ENCODE measurements at places on chromosomes 11 and 22.

DNA sequence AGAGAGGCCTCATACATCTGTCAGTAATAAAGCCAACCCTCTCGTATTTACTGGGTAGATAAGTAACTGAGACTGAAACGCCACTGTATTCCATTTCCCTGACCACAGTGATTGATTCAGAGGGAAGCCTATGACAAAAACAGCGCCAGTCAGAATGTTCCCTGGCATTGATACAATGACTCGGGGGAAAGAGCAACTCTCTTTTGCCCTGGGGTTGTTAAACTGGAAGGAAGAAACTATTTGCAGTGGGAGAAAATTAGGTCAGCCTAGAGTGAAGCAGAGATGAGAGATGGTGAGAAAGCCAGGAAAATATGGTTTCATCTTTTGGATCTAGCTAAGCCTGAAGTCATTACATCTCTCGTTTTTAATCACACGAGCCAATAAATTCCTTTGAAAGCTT lies 48.6 kb upstream of the RBFOX2 start:
- no peak overlapping the region for H3K4me3 ChIP-seq
- no peaks in the 10 kb centered on the region for H3K36me3 ChIP-seq
- no peak for DNase-seq
- H3K4me1 ChIP-seq = no peaks in the 10 kb centered on the region

DNA sequence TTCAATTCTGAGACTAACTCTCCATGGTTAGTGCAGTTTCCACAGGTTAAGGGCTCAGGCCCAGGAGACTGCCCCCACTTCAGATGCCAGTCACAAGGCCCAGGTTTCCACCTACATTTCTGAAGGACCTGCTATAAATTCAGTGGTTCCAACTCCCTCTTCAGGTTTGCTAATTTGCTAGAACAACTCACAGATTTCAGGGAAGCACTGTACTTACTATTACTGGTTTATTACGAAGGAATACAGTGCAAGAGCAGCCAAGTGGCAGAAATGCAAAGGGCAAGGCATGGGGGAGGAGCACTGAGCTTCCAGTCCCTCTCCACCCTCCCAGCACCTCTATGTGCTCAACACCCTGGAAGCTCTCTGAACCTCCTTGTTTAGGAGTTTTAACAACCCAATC lies 39.3 kb upstream of the SPON1 start:
- DNase-seq = no peak
- H3K27ac ChIP-seq = no peak overlapping the region

DNA sequence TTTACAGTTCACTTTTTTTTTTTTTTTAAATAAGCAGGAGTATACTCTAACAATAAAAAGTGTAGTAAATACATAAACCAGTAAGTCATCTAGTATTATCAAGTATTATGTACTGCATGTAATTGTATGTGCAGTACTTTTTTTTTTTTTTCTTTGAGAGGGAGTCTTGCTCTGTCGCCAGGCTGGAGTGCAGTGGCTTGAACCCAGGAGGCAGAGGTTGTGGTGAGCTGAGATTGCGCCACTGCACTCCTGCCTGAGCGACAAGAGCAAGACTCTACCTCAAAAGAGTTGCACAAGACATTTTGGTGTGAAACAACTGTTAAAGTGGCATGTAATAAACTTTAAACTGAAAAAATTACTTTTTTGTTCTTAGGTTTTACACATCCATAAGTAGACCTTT lies 16.7 kb downstream of the BCL2L13 start:
- H3K27me3 ChIP-seq = no peaks in the 10 kb centered on the region
- H3K4me3 ChIP-seq = no peak overlapping the region
- H3K4me1 ChIP-seq = no peaks in the 10 kb centered on the region
- no peaks in the 10 kb centered on the region for H3K36me3 ChIP-seq

GRCh38 chr11:111378861-111379601 lies at the start of gene POU2AF1:
POU2AF1 (minus strand) TSS chr11:111379275; CDS start chr11:111379177, 98 bp downstream.
- no peaks in the 10 kb centered on the region for H3K27me3 ChIP-seq
- H3K27ac ChIP-seq = no peak within 1 kb of the TSS
- H3K4me3 ChIP-seq = peak within 1 kb of the TSS; percentile 43

GRCh38 chr11:30635401-30635989 lies 49.3 kb upstream of the MPPED2 start:
- no peaks in the 10 kb centered on the region for H3K36me3 ChIP-seq
- peak overlapping the region; percentile 47 for H3K4me3 ChIP-seq
- H3K27ac ChIP-seq = no peak overlapping the region
- DNase-seq = no peak

DNA sequence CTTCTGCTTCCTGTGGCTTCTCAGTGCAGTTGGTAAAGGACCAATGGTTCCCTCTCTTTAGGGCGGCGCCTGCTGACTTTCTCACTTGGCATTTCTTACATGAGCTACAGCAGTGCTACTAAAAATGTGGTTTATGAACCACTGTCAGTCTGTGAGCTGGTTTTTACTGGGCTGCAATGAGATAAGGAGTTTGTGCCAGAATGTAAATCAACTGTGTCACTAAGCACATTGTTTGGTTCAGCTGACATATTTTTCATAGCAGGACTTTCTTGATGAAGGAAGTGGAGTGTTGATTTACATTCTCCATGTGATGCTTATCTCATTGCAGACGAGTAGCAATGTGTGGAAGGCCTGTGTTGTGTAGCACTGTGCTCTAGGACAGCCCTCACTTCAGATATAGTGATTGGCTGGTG lies 463.3 kb downstream of the SOX6 start:
- no peak overlapping the region for H3K27ac ChIP-seq
- no peak for DNase-seq
- peaks cover 7% of the 10 kb centered on the region for H3K4me1 ChIP-seq
- H3K4me3 ChIP-seq = no peak overlapping the region
- no peaks in the 10 kb centered on the region for H3K36me3 ChIP-seq
- no peaks in the 10 kb centered on the region for H3K27me3 ChIP-seq

DNA sequence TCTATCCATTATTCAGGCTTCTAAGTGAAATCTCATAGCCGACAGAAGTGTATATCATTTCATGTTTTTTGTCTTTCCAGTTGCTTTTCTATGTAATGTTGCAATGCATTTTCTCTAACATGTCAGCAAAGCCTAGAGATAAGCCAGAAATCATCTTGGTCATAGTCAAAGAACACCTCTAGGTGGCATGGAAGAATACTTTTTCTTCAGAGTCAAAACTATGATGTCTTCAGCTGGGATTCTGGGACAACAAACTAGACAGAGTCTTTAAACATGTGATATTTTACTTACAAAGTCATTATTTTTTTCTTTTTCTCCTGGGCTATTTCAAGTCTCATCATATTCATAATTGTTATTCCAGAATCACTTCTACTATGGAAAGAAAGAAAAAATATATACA lies 4.4 kb downstream of the GAS2 start:
- peaks cover 3% of the 10 kb centered on the region for H3K27me3 ChIP-seq
- H3K4me3 ChIP-seq = no peak overlapping the region
- no peaks in the 10 kb centered on the region for H3K36me3 ChIP-seq
- no peak for DNase-seq
- H3K27ac ChIP-seq = no peak overlapping the region

- no peaks in the 10 kb centered on the region for H3K4me1 ChIP-seq
- H3K36me3 ChIP-seq = peaks cover 24% of the 10 kb centered on the region
- no peaks in the 10 kb centered on the region for H3K27me3 ChIP-seq
- DNase-seq = no peak
- peak overlapping the region; percentile 11 for H3K27ac ChIP-seq
- H3K4me3 ChIP-seq = no peak overlapping the region
Measured at GRCh38 chr11:61369372-61370348, 7.5 kb downstream of the TMEM138 start.

GRCh38 chr11:113034576-113034975 lies 73.4 kb downstream of the NCAM1 start:
- H3K4me3 ChIP-seq = no peak overlapping the region
- H3K4me1 ChIP-seq = no peaks in the 10 kb centered on the region
- no peaks in the 10 kb centered on the region for H3K36me3 ChIP-seq

- no peak overlapping the region for H3K4me3 ChIP-seq
- DNase-seq = no peak
- H3K36me3 ChIP-seq = no peaks in the 10 kb centered on the region
- H3K27me3 ChIP-seq = no peaks in the 10 kb centered on the region
- no peak overlapping the region for H3K27ac ChIP-seq
Measured at GRCh38 chr11:96072592-96072991, 148.7 kb upstream of the MTMR2 start.

- no peaks in the 10 kb centered on the region for H3K27me3 ChIP-seq
- no peak overlapping the region for H3K27ac ChIP-seq
- no peak overlapping the region for H3K4me3 ChIP-seq
- H3K4me1 ChIP-seq = peaks cover 7% of the 10 kb centered on the region
Measured at GRCh38 chr22:17079572-17079971, 5.2 kb upstream of the IL17RA start.

DNA sequence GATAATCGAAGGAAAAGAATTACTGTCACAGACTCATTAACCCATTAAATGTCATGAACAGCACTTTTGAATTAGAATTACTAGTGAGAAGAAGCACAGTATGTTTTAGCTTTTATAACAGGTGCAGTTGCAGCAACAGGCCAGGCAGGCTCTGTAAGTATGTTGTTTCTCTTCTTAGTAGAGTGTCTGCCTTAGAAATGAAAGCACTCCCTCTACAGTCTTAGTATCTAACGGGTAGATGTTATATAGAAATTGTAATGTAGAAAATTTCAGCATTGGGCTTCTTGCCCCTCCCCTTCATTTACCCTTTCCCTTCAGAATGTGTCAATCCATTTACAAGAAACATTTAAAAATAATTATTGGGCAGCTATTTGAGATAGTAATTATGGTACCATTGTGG lies 87.4 kb downstream of the HIPK3 start:
- no peaks in the 10 kb centered on the region for H3K27me3 ChIP-seq
- peaks cover 42% of the 10 kb centered on the region for H3K36me3 ChIP-seq
- no peak overlapping the region for H3K27ac ChIP-seq
- no peaks in the 10 kb centered on the region for H3K4me1 ChIP-seq
- DNase-seq = no peak
- no peak overlapping the region for H3K4me3 ChIP-seq

GRCh38 chr22:22039286-22040074 lies 56.9 kb upstream of the TOP3B start:
- DNase-seq = no peak
- H3K36me3 ChIP-seq = no peaks in the 10 kb centered on the region
- no peak overlapping the region for H3K27ac ChIP-seq

- no peaks in the 10 kb centered on the region for H3K27me3 ChIP-seq
- peak within 1 kb of the TSS; percentile 75 for H3K4me3 ChIP-seq
- peaks cover 5% of the 10 kb centered on the region for H3K4me1 ChIP-seq
- peak; percentile 64 for DNase-seq
- H3K27ac ChIP-seq = peak within 1 kb of the TSS; percentile 54
Measured at GRCh38 chr11:85685820-85686459, at the start of gene CCDC89. CCDC89 (minus strand) TSS chr11:85686195; CDS start chr11:85686130, 65 bp downstream.

- peaks cover 28% of the 10 kb centered on the region for H3K4me1 ChIP-seq
- no peaks in the 10 kb centered on the region for H3K27me3 ChIP-seq
- peak; percentile 46 for DNase-seq
- peak overlapping the region; percentile 85 for H3K27ac ChIP-seq
- no peak overlapping the region for H3K4me3 ChIP-seq
- H3K36me3 ChIP-seq = no peaks in the 10 kb centered on the region
Measured at GRCh38 chr22:44363980-44364750, 51.4 kb upstream of the SHISAL1 start.

DNA sequence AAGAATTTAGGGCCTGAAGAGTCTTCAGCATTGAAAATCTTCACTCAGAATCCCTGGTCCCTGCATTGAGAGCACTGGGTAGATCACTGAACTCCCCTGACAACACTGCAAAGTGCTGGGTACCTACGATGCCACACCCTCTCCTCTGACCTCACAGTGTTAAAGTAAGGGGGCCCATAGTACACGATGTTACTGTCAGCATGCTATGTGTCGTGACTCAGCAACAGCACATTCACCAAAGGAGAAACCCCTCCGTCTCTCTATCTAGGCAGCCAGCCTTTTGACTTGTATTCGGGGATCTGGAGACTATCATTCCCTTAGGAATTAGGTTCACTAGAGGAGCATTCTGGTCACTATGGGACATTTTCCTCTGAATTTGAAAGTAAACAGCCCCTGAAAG lies 67.4 kb upstream of the PITPNB start:
- peaks cover 24% of the 10 kb centered on the region for H3K36me3 ChIP-seq
- H3K27ac ChIP-seq = no peak overlapping the region
- DNase-seq = no peak
- peaks cover 3% of the 10 kb centered on the region for H3K4me1 ChIP-seq
- H3K27me3 ChIP-seq = no peaks in the 10 kb centered on the region
- H3K4me3 ChIP-seq = no peak overlapping the region

DNA sequence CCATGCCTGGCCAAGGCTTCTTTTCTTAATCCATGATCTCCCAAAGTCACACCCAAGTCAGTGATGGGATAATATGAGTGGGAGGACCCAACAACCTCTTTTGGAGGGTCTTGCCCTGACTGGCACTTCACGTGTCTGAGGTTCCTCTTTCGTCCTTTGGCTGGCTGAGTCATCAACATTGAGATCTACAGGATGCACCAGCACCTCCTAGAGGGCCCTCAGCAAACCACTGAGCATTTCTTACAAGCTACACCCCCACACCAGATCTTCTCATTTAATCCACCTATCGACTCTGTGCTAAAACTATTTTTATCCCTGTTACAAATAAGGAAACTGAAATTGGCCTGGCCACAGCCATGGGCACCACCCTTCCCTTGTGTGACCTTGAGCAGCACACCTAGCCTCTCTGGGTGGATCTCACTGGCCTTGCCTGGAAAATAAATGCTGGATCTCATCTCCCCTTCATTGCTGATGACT lies 63.4 kb downstream of the FLI1 start:
- no peaks in the 10 kb centered on the region for H3K36me3 ChIP-seq
- H3K4me3 ChIP-seq = no peak overlapping the region
- no peaks in the 10 kb centered on the region for H3K4me1 ChIP-seq

DNA sequence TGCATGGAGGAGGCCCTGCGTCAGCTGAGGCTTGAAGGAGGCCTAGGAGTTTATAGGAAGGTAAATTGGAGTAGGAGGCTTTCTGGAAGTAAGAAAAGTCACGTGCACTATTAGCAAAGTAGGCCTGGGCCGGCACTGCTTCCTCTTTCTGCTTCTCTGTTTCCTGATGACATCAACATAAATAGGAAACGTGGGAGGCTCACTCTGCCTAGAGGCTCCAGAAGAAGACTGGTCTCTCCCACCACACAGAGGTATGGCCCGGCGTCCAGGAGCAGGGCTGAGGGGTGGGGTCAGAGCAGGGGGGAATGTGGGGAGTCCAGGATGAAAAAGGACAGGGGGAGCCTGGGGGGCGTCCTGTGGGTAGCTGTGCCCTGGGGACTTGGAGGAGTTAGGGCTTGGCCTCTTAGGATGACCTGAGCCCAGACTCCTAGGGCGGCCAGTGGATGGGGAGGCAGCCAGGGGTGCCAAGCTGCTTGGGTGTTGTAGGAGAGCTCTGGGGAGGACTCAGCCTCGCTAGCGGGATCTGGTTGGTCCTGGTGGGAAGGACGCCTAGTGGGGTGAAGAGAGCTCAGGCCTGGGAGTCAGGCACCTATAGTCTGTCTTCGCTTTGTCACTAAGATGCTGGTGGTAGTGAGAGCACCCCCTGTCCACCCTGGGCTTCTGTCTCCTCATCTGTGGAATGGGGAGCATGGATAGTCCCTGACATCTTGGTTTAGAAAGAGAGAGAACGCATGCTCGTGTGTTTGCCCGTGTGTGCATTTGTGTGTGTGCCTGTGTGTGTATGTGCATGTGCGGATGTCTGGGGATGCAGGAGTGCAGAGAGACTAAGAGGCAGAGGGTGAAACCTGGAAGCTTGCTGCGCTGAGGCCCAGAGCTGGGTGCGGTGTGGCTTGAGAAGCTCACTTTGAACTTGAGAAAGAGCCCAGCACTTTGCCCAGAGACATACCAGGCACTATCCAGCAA lies at the start of gene CSF2RB:
TSS of gene CSF2RB (plus strand) at position 202 of the 963 bp plus-strand sequence. CDS start 8,580 bp downstream, outside the sequence.
- DNase-seq = no peak
- no peak within 1 kb of the TSS for H3K27ac ChIP-seq
- no peaks in the 10 kb centered on the region for H3K4me1 ChIP-seq
- H3K4me3 ChIP-seq = peak within 1 kb of the TSS; percentile 58
- no peaks in the 10 kb centered on the region for H3K36me3 ChIP-seq
